ENCODE measurements at places on chromosomes 11 and 22. TPM values are rescaled to one million over a fixed set of nuclear protein-coding genes. Genes with fewer than 3 reads are reported as not detected.
A peak's percentile ranks its signal among the peaks of the same experiment; 100 is the strongest.

Gene NPAS4
- 0.54 TPM for total RNA-seq

Gene ADM2
- total RNA-seq = 0.26 TPM

Gene RASSF10
- total RNA-seq = 0.75 TPM

Gene GLYATL1
- total RNA-seq = not detected

Gene ATL3
- total RNA-seq = 220 TPM

Gene SYT8
- total RNA-seq = 0.75 TPM

Gene CRYAB
- 323 TPM for total RNA-seq

Gene KCNK4
- total RNA-seq = not detected

DNA sequence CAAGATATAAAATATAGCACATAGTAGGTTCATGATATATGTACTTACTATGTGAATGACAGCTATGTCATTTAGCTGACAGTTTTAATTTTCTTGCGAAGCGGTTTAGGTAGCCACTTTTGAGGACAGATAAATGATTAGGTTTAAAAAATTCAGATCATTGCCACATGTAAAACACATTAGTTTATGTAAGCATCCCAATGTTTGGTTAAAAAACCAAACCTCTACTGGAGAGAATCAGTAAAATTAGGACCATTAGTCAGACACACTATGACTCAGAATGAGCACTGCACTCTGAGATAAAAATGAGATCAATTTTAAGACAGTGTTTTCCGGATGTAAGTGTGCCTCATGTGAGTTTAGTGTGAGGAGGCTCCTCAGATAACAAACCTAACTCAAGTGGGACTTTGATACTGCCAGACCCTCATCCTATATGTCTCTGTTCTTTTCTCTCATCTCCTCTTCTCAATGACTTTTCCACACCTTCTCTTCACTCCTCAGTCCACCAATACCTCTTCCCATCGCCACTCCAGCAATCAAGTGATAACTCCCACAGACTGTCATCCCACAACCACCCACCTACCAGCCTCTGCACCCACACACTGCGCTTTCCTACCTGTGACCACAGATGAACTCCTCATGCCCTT lies 6.8 kb upstream of the OR2AT4 start:
- no peak for DNase-seq

GRCh38 chr11:120302001-120302805 lies 22.9 kb upstream of the TLCD5 start:
- DNase-seq = no peak

GRCh38 chr11:65661599-65662246 lies 993 bp downstream of the RELA start:
- no peak for DNase-seq

GRCh38 chr11:130029137-130029536 lies 26.5 kb upstream of the PRDM10 start:
- no peak for DNase-seq

DNA sequence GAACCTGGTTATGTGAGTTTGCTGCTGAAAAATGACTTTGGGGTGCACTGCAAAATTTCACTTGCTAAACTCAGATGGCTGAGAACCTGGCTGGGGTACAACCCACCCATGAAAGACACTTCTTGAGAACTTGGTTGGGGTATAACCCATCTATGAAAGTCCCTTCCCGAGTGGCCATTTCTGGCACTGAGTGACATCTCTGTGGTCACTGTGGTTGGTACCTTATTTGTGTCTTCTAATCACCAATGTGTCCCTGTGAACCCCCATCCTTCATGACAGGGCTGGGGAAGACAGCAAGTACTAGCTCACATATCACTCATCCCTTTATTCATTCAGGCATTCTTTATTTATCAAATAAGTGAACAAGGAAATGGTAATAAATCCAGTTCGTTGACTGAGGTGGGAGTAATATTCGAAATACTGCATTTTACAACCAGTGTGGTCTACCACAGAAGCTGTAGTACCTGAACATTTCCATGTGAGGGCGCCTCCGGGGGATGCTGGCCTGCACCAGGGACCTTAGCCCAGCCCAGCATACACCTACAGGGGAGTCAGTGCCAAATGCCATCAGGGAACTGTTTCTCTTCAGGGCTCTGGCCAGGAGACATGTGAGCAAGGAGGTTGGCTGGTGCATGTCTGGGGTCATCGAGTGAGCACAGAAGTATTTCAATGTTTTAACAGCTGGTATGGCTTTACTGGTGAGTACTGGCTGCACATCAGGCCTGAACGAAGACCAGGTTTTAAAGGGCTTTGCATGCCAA lies 122.1 kb downstream of the CSNK2A3 start:
- no peak for DNase-seq

- DNase-seq = no peak
Observed at GRCh38 chr22:32341122-32341740, 16.4 kb upstream of the RFPL3 start.

DNA sequence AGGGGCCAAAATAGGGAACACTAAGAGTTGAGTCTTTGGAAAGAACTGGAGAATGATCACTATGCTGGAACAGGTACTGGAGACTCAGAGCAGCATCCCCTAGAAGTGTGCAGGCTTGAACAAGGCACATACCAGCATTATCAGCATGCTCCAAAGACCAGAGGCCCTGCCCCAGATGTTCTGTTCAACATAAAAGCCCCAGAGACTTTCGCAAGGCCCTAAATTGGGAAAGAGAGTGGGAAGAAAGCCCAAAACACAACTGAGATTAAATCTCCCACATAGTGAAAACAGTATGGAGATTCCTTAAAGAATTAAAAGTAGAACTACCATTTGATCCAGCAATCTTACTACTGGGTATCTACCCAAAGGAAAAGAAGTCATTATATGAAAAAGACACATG lies 9.4 kb downstream of the CNGA4 start:
- DNase-seq = no peak

- no peak for DNase-seq
Observed at GRCh38 chr11:88344869-88345268, 7.3 kb upstream of the CTSC start.

DNA sequence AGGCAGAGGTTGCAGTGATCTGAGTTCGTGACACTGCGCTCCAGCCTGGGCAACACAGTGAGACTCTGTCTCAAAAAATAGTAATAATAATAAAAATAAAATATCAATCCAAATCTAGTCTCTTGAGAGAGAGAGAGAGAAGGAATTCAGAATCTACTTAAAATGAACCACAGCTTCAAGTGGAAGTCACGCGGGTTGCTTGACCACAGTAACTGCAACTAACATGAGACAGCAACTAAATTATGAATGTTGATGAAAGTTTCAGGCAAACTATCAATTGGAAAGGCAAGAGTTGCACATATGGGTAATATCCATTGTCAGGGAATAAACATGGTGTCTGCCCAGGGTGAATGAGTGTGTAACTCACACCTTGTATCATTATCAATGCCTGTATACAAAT lies 12.5 kb downstream of the POU2AF2 start:
- no peak for DNase-seq

DNA sequence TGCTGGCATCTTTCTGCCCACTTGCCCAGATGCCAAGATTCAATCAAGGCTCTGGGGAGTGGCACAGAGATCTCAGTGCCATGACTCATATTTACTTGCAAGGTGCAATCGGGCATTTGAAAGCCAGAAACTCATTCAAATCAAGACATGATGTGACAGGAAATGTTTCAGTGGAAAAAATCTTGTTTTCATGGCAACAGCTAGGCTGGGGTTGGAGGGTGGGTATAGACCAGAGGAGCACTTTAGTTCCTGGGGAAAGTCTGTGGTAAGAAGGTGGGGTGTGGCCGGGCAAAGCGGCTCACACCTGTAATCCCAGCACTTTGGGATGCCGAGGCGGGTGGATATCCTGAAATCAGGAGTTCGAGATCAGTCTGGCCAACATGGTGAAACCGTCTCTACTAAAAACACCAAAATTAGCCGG lies 1.2 kb downstream of the MAJIN start:
- no peak for DNase-seq

DNA sequence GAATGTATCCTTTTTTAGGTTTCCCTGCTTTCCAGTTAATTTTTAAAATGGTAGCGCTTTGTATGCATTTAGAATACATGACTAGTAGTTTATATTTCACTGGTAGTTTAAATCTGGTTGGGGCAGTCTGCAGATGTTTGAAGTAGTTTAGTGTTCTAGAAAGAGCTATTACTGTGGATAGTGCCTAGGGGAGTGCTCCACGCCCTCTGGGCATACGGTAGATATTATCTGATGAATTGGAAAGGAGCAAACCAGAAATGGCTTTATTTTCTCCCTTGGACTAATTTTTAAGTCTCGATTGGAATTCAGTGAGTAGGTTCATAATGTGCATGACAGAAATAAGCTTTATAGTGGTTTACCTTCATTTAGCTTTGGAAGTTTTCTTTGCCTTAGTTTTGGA lies 86.4 kb upstream of the BIRC3 start:
- DNase-seq = no peak

DNA sequence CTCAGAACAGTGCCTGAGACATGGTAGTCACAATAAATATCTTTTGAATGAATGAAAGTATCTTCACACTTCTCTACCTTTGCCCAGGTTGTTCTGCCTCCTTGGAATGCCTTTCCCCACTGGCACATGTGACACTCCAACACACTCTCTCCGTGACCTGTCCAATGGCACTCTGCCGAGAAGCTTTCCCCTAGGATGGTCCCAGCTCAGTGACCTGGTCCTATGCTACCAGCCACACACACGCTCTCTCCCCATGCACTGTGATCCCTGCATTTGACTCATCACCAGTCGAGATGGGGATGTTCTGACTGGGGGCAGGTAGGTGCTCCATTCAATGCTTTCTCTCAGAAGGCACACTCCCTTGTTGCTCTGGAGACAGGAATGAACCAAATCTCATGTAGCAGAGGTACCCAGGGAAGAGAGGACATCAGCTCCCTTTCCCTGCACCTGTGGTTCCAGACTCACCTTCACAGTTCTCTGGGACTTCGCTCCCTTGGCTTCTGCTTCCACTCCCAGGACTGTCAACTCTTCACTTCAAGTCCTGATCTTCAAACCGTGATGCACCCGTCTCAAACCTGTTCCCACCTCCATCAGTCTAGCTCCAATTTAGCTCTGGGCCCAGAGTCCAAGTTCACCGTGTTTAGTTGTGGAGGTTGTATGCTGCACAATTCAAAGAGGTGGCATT lies 30.7 kb upstream of the LMO1 start:
- DNase-seq = no peak

DNA sequence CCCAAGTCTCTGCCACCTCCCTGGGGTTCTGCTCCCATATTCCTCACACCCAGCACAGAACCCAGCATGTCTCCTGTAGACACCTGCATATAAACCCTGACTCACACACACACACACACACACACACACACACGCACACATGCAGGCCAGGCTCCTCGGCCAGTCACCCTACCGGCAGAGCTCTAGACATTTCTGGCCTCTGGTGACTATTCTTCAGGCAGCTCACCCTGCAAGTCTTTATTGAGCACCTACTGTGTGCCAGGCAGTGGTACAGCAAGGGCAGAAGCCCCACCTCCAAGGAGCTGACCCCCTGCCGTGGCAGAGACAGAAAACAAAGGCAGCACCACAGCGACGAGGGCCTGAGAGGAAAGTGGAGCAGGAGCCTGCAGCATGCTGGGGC lies 50.3 kb downstream of the CDKN1C start:
- DNase-seq = no peak

DNA sequence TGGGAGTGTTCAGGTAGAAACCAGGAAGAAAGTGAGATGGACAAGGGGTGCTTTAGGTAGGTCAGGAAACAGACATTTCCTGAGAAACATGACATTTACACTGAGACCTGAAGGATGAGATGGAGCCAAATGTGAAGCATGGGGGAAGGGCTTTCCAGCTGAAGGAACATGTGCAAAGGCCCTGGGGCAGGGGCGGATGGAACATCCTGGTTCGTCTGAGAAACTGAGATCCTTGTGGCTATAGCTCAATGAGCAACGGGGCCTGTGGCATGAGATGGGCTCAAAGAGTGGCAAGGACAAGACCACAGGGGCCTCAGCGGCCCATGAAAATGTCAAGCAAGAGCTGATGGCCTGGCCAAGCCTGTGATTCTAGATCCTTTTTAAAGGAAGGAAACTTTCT lies 127.4 kb downstream of the DSCAML1 start:
- DNase-seq = no peak

GRCh38 chr11:17428925-17429324 lies 40.5 kb upstream of the KCNJ11 start:
- no peak for DNase-seq

GRCh38 chr11:57287884-57288283 lies 36.9 kb downstream of the TNKS1BP1 start:
- DNase-seq = no peak

DNA sequence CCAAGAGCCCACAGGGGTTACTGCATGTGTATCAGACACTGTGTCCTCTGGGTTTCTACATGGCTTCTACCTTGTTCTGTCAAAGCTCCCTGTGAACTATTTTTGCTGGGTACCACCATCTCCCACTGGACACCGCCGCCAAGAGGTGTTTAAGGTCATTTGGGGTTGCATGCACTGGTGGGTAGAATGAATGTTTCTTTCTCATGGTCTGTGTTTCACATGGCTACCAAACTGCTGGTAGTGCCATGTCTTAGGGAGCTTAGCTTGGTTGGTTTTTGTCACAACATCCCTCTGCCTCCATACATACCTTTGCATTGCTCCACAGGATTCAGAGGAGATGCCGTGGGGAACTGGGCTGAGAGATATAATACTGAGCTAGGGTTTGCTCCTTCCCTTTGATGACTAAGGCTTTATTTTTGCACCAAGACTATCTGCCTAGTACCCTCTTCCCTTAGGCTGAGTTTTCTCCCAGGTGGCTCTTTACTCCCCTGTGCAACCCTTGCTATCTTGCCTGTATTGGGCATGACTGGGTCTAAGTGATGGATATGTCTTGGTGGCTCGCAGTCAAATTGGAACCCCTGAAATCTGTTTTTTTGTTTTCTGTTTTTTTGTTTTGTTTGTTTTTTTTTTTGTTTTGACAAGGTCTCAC lies 73.2 kb downstream of the BDNF start:
- no peak for DNase-seq

- DNase-seq = peak; percentile 47
Observed at GRCh38 chr11:69911310-69912160, 92.3 kb upstream of the FGF3 start.

DNA sequence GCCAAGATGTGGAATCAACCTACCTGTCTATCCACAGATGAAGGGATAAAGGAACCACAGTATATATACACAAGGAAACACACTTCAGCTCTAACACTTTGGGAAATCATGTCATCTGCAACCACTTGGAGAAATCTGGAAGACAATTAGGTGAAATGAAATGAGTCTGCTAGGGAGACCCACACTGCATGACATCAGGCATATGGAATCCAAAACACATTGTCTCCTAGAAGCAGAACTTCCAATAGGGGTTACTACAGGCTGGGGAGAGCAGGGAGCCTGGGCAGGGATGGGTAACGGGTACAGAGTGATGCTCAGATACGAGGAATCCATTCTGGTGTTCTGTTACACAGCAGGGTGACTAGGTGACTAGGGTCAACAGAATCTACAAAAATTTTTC lies 18.3 kb downstream of the RGL4 start:
- DNase-seq = no peak

DNA sequence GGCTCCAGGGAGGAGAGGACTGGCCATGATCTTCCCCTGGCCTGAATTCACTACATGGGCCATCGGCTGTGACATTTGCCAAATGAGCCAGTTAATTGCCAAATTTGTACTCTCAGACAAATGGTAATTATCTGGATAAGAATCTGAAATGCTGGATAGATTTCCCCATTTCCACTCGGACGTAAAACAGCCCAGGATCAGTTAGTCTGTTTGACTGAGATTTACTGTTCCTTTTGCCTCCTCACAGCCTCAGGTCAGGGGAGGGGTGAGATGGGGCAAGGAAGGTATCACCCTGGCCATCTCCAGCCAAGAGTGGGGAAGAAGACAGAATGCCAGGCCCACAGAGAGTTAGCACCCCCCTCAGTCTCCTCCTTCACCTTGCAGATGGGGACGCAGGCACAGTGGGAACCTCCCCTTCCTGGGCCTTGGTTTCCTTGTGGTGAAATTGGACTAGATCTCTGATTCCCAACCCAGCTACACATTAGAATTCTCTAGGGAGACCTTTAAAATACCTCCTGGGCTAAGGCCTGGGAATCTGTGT lies 5.2 kb downstream of the TRIM29 start:
- peak; percentile 27 for DNase-seq
